ENCODE measurements at places on chromosomes 2 and 18.

DNA sequence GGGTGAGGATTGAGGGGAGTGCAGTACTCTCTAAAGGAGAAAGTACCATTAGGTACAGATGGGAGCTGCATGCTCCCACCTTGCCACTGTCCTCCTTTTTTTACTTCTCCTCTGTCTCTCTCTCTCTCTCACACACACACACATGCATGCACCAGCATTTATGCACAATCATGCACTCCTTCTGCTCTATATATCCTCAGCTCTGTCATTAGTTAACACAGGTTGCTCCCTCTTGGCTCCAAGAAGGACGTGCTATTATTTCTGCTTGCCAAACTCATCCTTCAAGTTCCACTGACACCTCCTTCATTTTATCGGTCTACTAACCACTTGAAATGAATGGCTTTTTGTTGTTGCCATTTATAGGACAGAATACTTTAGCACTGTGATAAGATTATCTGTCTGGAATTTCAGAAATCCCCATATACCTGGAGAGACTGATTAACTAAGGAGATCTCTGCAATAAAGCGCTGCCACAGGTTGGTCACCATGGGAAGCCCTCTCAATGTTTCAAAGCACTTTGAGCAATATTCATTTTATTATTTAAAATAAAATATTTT lies 178.5 kb upstream of the TRIB2 start:
- DNase-seq = no peak

DNA sequence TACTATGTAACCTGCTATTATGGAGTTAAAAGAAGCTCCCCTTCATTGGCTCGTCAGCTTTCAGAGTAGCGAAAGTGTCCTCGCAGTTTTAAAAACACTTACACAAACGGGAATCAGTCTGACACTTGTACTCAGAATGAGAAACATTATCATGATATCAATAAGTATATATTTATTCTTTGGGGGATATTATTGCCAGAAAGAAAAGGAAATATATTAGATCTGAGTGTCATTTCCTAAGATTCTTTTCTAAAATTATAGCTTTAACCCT lies 584.5 kb downstream of the ZEB2 start:
- DNase-seq = no peak

GRCh38 chr2:165173215-165173614 lies 30.6 kb downstream of the SCN3A start:
- DNase-seq = no peak

DNA sequence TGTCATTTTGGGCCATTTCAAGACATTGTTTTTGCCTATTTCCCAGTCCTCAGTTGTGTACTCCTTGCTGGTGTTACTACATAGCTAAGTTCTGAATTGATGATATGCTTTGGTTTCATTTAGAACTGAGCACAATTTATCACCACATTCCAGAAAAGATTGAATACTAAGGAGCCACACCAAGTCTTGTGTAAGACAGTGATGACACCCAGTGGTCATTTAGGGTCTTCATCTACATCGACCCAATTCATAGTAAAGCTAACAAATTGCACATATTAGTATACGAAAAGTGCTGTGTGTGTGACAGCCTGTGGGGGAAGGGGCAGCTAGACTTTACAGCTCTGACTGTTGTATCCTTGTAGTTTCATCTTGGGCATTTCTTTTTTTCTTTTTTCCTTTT lies 10.9 kb upstream of the DLX2 start:
- DNase-seq = no peak

DNA sequence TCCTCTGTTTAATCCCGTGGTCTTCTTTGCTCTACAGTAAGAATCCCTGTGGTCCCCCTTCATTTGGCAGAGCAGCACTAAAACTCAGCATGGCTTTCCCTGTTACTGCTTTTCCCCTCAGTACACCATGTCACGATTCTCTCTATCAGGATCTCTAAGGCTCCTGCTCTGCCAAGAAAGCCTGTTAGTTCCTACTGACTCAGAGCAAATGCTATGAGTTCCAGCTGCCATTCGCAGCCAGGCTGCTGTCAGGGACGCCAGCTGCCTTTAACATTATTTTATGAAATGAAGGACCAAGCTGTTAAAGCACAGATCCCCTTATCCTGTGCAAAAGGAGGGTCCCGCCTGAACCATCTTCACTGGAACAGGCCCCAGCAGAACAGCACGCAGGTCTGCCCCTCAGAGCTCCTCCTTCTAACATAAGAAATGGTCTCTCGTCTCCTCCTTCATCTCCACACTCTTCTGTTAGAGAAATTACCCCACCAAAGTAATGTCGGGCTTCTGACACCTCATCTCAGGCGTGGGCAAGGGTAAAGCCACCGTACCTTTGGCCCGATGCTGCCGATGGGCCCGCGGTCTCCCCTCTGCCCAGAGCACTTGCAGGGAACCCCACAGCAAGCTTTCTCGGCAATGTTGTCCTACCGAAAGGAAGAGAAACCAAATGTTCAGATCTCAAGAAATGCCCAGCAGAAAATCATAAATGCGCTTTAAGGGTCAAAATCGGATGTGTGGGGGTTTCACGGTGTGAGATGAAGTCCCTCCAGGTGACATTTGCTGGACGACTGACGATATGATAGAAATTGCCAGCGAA lies 52.6 kb downstream of the COL6A3 start:
- no peak for DNase-seq

GRCh38 chr18:68177807-68178702 lies 536.9 kb downstream of the TMX3 start:
- DNase-seq = peak; percentile 45

- DNase-seq = no peak
These were observed 34.1 kb downstream of the PTPRM start for GRCh38 chr18:7601246-7601615.

Data from PC-9 (cell line).